NK-92 treated with Interleukin-12 subunit alpha and Interleukin-12 subunit beta, amount 100 ng/mL, for 24 hours (cell line): ENCODE measurements at places on chromosomes 12 and 14.

- no peak for DNase-seq
These were observed 59.9 kb downstream of the GPR68 start for GRCh38 chr14:91184559-91184958.

DNA sequence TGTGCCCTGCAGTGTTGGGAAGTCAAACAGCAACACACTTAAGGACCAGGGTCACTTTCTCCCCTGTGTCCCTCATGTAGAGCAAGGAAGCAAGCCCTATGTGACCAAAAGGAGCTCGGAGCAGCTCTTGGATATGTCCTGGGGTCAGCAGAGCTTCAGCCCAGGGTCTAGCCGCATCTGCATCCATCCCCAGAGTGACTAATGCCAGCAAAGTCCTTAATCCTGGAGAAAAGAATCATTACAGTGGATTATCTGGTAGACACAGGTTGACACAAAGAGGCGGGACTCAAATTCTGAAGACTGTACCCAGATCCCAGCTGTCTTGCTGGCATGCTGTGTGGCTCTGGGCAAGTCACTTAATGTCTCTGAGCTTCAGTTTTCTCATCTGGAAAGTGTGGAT, 239.1 kb upstream of the PWP1 start:
- DNase-seq = no peak

DNA sequence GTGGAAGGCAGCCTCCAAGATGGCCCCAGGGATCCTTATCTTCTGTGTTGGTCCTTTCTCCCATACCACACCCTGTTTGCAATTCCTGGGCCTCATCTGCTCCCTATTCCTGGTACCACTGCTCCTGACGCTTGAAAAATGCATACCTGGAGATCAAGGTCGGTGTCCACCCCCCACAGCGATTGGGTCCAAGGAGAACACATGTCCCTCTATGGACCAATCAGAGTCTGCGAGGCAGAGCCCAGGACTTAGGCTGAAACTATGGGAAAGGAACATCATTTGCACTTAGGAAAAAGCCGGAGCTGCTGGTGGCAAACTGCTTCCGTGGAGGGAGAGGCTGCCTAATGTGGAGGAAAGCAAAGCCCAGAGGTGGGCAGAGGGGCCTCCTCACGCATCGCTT, 33.3 kb upstream of the ITPK1 start:
- no peak for DNase-seq

DNA sequence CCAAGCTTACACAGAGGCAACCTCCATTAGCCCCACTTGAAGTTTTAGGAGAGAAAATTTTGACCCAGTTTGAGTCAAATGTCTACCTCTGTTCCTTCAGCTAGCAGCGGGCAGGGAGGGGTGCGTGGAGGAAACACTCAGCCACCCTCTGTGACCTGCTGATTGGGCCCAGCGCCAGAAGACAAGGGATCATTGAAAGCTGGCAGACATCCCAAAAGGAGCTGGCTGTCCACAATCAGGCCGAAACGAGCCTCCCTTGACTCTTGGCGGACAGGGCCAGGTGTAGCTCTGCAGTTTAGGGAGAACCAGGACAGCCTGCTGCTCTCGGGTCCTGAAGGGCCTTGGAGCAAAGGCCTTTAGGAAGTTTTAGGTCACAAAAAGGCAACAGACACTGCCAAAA, 41.3 kb downstream of the CD9 start:
- no peak for DNase-seq

GRCh38 chr12:68018315-68018714, 29.1 kb downstream of the IFNG-AS1 start:
- no peak for DNase-seq

- DNase-seq = no peak
These were observed 59.6 kb downstream of the LRFN5 start for GRCh38 chr14:41666301-41666700.

DNA sequence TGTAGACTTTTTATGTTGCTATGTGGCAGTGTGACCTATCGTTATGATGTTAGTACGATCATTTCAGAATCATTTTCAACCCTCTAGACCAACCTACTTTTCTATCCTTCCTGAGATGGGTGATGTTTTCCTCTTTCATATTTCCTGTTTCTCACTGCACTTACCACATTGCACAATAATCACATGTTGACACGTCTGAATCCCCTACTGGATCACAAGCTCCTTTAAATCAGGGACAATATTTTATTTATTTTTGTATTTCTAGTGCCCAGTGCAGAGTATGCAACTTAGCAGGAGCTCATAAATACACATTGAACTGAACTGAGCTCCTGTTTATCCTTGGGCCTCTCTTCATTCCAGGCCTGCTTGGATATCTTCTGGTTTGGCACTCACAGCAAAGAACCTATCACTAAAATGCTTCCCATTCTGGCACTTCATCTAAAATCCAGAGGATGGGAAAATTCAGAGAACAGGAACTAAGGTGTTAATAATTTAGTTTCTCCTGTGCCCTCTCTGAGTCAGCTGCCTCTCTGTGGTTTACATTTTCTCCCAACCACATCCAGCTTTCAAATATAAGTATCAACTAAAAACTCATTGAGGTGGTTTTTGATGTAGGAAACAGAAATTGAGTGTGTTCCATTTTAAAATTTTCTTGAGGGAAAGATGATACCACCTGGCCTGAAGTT, 69.4 kb upstream of the DYRK2 start:
- no peak for DNase-seq

GRCh38 chr12:94207849-94208621, 59.7 kb downstream of the PLXNC1 start:
- DNase-seq = no peak

- DNase-seq = no peak
These were observed 161.2 kb downstream of the DAD1 start for GRCh38 chr14:22427771-22428231.

- no peak for DNase-seq
These were observed 505.1 kb upstream of the TMEM132C start for GRCh38 chr12:127761880-127762279.

DNA sequence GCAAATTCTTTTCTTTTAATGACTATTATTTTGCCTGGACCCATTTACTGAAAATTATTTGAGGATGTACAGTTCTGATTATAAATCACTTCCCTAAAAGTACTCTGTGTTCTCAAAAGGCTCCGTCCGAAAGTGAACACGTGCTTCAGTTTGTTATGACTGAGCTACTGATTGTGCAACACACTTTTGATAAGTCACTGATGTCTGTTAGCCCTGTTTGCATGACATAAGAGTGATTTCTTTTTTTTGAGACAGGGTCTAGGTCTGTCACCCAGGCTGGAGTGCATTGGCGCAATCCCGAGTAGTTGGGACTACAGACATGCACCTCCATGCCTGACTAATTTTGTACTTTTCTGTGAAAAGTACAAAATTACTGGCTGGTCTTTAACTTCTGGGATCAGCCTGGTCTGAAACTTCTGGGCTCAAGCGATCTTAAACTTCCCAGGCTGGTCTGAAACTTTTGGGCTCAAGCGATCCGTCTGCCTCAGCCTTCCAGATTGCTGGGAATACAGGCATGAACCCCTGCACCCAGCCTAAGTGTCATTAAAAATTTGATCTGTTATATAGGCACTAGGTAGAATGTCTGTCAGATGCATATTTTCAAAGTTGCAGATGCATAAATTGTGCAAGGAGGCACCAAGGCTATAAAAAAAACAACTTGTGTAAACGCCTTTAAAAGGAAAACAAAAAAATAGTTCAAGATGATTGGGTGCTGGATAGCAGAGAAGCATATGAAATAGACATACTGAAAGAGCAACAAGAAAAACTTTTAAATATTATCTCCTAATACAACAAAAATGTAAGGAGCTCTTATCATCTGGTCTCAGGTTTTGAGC, 111.5 kb downstream of the SRGAP1 start:
- DNase-seq = no peak

GRCh38 chr12:102438047-102438826, 42.1 kb downstream of the IGF1 start:
- DNase-seq = no peak

DNA sequence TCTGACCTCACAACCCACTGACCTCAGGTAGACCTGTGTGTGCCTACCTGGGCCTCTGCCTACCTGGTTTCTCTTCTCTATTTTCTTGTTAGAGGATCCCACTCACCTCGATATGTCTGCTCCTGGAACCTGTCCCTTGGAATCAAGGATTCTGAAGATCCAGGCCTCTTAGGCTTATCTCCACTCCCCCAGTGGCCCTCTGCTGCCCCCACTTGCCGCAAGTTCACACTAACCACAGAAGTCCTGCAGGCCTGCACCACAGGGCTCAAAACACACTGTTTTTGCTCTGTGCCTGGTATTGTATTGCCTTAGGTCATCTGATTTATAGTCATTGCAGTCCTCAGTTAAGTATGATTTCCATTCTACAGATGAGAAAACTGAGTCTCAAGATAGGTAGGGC, 15.3 kb upstream of the NRXN3 start:
- DNase-seq = no peak

DNA sequence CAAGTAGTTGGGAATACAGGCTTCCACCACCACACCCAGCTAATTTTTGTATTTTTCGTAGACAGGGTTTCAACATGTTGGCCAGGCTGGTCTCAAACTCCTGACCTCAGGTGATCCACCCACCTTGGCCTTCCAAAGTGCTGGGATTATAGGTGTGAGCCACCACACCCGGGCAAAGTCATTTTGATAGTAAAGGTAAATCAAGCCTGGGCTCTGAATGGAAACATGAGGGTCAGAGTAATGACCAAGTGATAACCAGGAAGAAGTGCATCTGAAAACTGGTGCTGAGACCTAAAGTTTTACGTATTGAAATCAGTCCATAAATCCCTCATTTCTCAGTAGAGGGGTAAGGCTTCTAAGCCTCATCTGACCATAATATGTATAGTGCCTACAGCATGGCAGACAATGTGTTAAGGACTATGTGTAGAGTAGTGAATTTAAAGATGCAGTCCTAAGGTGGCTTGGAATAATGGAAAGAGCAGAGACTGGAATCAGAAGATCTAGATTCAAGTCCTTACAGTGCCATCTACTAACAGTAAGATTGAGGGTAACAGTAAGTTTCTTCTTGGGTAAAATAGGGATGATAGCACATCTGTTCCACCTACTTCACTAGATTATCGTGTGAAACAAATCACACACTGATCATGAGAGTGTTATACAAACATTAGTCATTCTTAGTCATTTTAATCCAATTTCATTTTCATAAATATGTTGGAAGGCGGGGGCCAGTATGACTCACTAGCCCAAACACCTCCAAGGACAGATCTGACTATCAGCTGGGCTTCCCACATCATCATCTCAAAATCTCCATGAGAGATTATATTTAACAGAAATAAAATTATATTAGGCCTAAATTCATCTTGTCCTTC, 11.2 kb downstream of the MAP4K5 start:
- no peak for DNase-seq

- DNase-seq = no peak
These were observed 118.5 kb upstream of the C14orf180 start for GRCh38 chr14:104460791-104461651.

GRCh38 chr14:99215277-99215676, 56.7 kb downstream of the BCL11B start:
- DNase-seq = no peak

- no peak for DNase-seq
These were observed 25.6 kb upstream of the GPATCH2L start for GRCh38 chr14:76126076-76126475.

DNA sequence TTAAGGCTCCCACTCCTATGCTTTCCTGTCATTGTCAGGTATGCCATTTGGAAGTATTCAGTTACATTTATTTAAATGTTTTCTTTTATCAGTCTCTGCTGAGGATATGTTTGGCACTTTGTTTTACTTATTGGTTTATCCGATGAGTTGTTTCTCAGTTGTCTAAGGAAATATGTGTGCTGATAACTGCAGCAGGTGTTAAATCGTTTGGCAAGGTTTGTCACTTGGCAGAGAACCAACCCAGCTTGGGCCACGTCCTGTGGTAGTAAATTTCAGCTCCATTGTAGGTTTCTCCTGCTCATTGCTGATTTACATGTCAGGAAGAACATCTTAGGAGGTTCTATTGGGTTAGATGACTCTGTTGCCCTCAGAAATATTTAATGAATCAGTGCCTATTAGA, 22.0 kb upstream of the MGST1 start:
- DNase-seq = no peak

DNA sequence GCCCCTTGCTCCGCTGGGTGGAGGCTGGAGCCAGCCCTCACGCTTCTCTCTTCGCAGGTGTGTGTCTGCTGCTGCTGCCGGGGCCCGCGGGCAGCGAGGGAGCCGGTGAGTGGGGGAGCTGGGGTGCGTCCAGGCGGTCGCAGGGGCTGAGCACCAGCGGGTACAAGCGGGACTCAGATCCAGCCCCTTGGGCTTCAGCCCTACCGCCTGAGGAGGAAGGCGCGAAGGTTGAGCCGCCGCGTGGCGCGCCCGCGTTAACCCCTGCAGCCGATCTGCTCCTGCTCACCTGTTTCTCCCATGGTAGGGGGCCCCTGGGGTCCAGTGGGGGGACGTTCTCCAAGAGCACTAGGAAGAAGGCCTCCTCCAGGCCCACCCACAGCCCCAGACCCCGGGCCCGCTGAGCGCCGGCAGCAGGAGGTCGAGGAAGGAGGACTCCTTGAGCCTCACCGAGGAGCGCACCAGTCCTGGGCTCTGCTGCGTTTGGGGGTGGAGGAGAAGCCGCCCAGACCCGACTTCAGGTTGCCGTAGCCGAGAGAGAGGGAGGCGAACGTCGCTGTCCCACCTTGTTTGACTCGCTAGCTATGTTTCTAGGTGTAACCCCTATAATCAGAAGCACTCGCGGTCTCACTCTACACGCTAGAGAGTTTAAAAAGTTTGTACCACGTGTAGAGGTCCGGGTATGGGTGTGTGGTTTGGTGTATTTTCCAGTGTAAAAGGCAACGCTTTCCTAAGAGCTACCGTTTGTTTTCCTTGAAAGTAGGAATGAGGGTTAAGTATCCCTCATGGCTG, 834 bp downstream of the COCH start:
- DNase-seq = no peak

GRCh38 chr12:89236237-89236636, 116.1 kb downstream of the DUSP6 start:
- DNase-seq = no peak

DNA sequence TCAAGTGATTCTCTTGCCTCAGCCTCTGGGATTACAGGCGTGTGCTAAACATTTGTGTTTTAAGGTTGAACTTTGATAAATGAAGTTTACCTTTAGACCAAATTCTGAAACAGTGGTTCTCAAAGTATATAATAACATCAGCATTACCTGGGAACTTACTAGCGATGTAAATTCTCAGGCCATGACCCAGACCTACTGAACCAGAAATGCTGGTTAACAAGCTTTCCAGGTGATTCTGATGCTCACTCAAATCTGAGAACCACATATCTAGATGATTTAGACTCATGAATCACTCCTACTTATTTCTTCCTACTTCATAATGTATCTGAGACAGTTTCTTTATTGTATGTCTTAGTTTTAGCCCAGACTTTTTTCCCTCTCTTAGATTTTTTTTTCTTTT, 43.6 kb downstream of the RAD51B start:
- DNase-seq = no peak

GRCh38 chr12:66251049-66251448, 51.2 kb upstream of the HELB start:
- DNase-seq = peak; percentile 8

GRCh38 chr14:37411079-37411735, 183.8 kb downstream of the FOXA1 start:
- no peak for DNase-seq
